ENCODE measurements at places on chromosomes 6 and 20.

DNA sequence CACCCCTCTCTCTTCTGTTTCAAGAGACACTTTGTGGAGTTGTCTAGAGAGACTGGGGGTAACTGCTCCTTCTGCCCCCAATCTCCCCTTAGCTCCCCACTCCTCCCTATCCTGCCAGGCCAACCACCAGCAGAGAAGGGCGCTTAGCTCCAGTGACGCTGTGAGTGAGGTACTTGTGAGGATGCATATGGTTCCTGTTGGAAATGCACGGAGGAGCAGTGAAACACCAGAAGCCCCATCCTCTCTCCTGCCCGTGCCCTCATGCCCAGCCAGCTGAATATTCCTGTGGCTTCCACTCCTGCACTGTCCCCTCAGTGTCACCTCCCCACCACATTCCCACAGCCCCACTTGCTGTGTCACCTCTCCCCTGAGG is 11.9 kb downstream of the NT5E start:
- DNase-seq, result no peak

DNA sequence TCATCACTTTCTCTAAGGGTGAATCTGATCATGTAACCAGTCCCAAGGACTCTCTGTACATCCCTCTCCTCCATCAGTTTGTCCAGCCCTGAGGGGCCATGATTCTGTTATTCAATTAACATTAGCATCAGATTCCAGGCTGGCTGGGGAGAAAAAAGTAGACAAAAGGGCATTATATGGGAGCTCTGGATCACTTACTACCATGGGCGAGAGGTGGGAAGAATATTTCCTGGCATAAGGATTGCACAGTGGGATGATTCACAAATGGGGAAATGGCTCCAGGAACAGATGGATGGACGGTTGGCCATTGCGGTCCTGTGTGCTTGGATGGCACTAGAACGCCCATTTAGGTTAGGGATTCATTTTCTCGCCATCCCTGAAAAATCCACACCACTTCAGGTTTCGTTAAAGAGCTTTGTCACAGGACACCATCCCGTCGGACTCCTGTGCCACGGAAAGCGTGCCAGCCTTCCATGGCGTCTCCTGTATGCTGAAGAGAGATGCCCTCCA is 112.6 kb downstream of the THBS2 start:
- DNase-seq, result no peak

- DNase-seq, result no peak
These were observed 49.4 kb upstream of the COL10A1 start for GRCh38 chr6:116175344-116175743.

- DNase-seq, result no peak
These were observed 14.8 kb upstream of the RPL7L1 start for GRCh38 chr6:42864602-42865001.

DNA sequence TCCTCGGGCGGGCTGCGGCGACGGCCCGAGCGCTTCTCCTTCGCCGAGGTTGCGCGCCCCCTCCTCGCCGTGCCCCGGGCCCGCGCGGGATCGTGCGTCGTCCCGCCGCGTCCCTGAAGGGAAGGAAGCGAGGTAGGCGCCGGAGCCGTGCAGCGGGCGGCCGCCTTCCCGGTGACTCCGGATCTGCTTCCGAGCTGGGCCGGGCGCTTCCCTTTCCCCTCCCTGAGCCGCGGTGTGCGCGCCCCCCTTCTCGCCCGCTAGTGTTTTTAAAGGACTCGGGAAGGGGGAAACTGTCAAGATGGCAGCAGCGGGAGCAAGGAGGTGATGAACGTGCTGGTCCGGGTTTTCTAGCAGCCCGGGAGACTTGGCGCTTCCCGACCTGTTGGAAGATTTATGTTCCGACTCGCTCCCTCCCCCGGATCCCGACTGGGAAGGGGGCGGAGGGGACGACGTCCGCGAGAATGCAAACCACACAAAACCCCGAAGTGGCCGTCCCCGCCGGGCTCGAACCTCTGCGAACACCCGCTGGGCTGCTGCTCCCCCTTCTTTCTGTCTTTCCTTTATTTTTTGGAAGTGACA is 744 bp upstream of the FOXO3 start:
- DNase-seq, result no peak

DNA sequence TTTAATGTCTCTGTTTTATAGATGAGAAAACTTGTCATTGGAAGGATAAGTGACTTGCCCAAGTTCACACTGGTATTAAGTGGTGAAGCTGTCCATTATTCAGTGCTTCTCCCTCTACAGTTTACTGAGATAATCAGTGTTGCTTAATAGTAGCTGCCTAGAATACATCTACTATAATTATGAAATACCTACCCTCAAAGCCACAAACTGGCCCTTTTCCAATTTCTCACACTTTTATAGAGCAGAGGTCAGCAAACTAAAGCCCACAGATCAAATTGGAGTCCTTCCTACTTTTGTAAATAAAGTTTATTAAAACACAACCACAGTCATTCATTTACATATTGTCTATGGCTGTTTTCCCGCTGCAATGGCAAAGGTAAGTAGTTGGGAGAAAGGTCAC is 73.5 kb downstream of the EYS start:
- no peak for DNase-seq

DNA sequence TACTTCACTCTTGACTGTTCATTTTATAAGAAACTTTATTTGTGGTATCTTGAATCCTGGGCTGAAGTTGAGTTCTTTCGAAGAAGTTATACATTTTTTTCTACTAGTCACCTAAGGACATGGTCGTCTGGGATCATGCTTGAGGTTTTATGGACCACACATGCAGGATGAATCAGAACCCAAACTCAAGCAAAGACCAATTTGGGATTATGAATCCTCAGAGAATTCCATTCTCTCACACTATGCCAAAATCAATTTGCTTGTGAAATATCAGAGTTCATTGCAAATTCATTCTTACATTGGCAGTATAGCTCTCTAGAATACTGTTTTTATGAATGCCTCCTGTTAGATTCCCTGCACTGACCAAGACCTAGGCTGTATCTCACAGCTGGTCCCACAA is 114.3 kb upstream of the HDAC2 start:
- no peak for DNase-seq

GRCh38 chr6:344816-345340 is 46.7 kb upstream of the IRF4 start:
- no peak for DNase-seq

GRCh38 chr6:71994705-71995271 is 108.4 kb downstream of the RIMS1 start:
- DNase-seq, result no peak

- no peak for DNase-seq
These were observed 105.6 kb downstream of the TNFRSF21 start for GRCh38 chr6:47203938-47204611.

GRCh38 chr6:116459927-116460326 is 1.2 kb upstream of the CALHM6 start:
- DNase-seq, result no peak
